ENCODE measurements at places on chromosomes 11 and 22.

- DNase-seq = no peak
Observed at GRCh38 chr22:39084666-39085065, 7.6 kb downstream of the APOBEC3G start.

- DNase-seq = no peak
Observed at GRCh38 chr11:72008728-72009127, 10.0 kb downstream of the IL18BP start.

DNA sequence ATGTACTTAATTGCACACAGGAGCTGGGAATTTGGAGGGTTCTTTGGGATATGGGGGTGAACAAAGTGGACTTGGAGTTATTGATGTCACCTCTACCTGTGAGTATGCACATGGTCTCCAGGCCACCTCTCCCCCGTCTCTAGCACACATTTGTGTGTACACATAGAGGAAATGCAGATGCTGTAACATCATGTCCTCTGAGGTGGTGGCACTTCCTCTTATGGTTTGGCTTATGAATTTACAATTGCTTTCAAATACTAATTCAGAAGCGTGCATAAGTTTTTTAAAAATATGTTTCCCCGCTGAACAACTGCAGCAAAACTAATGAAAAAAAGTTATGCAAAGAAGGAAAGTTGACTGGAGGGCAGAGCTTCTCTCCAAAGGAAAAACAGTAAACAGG is 152.0 kb upstream of the TENM4 start:
- DNase-seq = no peak

- DNase-seq = no peak
Observed at GRCh38 chr11:21179770-21180169, 510.4 kb downstream of the NELL1 start.

DNA sequence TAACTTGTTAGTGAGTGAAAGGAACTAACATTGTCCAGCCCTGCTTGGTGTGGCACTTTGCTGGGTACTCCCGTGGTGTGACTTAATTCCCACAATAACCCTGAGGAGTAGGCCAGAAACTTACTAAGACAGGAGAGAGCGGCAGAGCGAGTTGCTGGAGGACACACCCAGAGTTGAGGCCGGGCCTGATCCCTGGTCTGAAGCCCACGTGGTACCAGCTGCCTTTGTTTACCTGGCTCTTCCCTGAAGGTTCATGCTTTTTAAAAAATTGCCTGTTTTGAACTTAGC is 594 bp downstream of the MPST start:
- peak; percentile 56 for DNase-seq

GRCh38 chr11:114063149-114063828 is 3.8 kb downstream of the ZBTB16 start:
- DNase-seq = no peak

- DNase-seq = no peak
Observed at GRCh38 chr11:1482581-1483444, 3.8 kb downstream of the MOB2 start.

DNA sequence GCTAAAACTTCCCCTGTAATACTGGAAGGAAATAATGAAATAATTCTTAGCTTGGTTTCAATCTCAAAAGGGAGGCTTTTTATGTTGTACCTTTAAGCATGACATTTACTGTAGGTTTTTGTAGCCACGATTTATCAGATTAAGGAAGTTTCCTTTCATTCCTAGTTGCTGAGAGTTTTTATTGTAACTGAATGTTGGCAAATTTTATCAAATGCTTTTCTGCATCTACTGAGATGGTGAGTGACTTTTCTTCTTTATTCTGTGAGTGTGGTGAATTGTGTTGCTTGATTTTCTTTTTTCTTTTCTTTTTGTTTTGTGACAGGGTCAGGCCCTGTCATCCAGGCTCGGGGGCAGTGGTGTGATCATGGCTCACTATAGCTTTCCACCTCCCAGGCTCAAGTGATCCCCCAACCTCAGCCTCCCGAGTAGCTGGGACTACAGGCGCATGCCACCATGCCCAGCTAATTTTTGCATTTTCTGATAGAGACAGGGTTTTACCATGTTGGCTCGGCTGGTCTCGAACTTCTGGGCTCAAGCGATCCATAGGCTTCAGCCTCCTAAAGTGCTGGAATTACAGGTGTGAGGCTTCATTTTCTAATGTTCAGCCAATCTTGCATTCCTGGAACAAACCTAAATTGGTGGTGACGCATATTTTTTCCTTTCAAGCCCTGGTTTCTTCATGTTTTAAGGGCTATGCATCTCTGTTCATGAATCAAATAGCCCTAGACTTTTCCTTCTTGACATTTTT is 26.2 kb downstream of the SUSD2 start:
- DNase-seq = no peak

- peak; percentile 71 for DNase-seq
Observed at GRCh38 chr11:60899046-60899936, 7.1 kb downstream of the PRPF19 start.

DNA sequence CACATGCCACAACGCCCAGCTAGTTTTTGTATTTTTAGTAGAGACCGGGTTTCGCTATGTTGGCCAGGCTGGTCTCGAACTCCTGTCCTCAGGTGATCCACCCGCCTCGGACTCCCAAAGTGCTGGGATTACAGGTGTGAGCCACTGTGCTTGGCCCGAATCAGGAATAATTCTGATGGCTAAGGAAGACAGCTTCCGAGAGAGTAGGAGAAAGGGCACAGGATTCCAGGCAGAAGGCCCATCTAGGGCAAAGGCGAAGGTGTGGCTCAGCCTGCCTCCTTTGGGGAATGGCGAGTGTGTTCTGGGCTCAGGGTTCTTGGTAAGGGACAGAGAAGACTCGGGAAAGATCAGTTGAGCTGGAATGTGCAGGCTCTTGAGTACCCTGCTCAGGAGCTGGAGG is 1.6 kb upstream of the SYCE3 start:
- DNase-seq = no peak

GRCh38 chr22:34116126-34116525 is 195.8 kb upstream of the LARGE1 start:
- DNase-seq = no peak

- DNase-seq = no peak
Observed at GRCh38 chr22:27238935-27239510, 562.5 kb downstream of the MN1 start.

DNA sequence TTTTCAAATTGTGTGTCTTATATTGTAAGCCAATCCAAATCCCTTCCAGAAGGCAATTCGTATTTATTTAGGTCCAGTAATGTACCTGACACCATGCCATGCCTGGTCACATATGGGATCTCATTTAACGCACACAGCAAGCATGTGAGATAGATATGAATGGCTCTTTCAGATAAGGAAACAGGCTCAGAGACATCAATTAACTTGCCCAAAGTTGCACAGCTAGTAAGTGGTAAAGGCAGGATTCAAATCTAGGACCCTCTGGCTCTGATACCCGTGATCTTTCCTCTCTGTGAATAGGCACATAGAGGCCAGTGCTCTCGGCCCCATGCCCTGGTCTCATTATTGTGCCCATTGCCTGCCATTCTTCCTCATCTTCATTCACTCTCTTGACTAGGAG is 34.3 kb downstream of the KCNJ4 start:
- DNase-seq = no peak
